ENCODE measurements at places on chromosomes 4 and X. TPM values are rescaled to one million over a fixed set of nuclear protein-coding genes. Genes with fewer than 3 reads are reported as not detected.

Gene HTR2C
- total RNA-seq, result not detected

Gene DRP2
- not detected for total RNA-seq

Gene CRMP1
- total RNA-seq, result 1.6 TPM

Gene TMPRSS11B
- not detected for total RNA-seq

Gene CXCR3
- total RNA-seq, result 0.78 TPM

Gene OTUD6A
- not detected for total RNA-seq

Gene SOD3
- 139 TPM for total RNA-seq

Gene TRIM61
- total RNA-seq, result not detected

Gene IL2
- total RNA-seq, result not detected

Gene LRBA
- total RNA-seq, result 59.9 TPM

Gene CITED1
- not detected for total RNA-seq

Gene OTC
- total RNA-seq, result 3.6 TPM

Gene CPZ
- 0.78 TPM for total RNA-seq

Gene FGF13
- 1.0 TPM for total RNA-seq

Gene POLN
- total RNA-seq, result 4.9 TPM

Gene SRPX2
- total RNA-seq, result 8.6 TPM

Gene EDA
- 4.7 TPM for total RNA-seq

Gene PTPN13
- total RNA-seq, result 9.1 TPM

Gene PABPC1L2A
- total RNA-seq, result not detected

Gene UBQLN2
- 8.6 TPM for total RNA-seq

Gene MAGEB2
- not detected for total RNA-seq

Gene ADH1C
- 10.9 TPM for total RNA-seq

Data from body of pancreas (tissue), 4 donors.